Activated CD8-positive, alpha-beta memory T cell treated with anti-CD3 and anti-CD28 coated beads for 4 hours (primary cell): ENCODE measurements at places on chromosomes 11 and 22.

GRCh38 chr22:37187552-37187890 is 526 bp downstream of the C1QTNF6 start:
- DNase-seq: no peak

DNA sequence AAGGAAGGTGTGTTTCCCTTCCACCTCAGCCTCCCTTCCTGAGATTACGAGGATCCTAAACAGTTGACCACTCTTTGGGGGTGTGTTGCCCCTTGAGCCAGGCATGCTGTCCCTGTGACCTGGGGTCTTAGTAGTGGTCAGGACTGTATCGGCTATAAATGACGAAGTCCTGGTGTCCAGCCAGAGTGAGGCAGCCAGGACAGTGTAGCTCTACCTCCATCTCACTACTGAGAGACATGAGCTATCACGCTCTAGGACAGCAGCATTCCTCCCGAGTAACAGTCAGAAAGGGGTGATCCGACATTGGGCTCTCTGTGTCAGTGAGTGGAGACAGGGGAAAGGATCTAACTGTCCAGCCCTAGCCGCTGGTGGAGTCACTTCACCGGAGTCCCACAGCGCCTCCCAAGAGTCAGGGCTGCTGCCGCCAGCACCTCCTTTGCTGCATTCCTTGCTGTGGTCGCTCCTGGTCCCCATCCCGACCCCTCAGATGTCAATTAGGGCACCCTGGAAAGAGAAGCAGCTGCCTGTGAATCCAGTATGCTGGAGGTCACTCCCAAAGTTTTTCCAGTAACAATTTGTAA is 3.3 kb upstream of the B3GNT6 start:
- no peak for DNase-seq

DNA sequence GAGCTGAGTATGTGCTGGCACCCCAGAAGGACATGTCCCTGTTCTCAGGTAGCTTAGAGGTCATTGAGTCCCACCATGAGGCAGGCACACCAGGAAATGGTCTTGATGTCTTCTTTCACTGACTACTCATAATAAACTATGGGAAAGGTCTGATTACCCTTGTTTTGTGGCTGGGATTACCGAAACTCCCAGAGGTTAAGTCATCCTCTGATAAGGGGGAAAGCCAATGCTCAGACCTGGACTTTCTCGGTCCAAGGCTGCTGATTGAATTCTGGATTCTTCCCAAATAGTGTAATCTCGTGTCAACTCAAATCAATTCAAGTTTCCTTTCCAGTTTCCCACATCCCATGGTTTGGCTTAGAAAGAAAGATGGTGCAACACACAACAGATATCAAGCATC is 3.7 kb upstream of the CD44 start:
- no peak for DNase-seq

- no peak for DNase-seq
These were observed 161.4 kb downstream of the BRD1 start for GRCh38 chr22:49666146-49666809.

DNA sequence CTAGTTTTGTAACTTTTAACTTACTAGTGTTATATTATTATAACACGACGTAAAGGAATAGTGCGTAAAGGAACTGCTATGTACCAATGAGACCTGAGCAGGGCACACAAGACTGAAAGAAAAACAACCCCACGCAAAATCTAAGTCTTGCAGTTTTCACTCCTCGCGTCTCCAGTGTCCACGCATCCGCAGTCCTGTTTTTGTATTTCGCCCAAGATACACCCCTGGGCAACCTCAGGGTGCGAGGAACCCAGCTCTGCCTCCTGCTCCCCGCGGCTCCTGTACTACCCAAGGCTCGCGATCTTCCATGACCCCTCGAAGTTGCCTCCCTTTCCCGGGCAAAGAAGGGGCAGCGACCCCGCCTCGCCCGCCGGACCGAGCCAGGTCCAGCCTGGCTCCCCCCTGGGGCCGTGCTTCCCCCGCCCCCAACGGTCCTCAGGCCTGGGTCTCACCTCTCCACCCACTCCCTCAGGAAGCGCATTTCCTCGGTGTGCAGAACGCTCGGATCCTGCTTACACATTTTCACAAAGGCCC is 393 bp downstream of the ST13 start:
- DNase-seq: no peak
